ENCODE measurements at places on chromosomes 2 and 18. TPM values are rescaled to one million over a fixed set of nuclear protein-coding genes. Genes with fewer than 3 reads are reported as not detected.

SPEG gene
- total RNA-seq = 55.8 TPM

GRCh38 chr2:217806482-217806765 is 196.4 kb downstream of the TNS1 start:
- no peak for DNase-seq

DNA sequence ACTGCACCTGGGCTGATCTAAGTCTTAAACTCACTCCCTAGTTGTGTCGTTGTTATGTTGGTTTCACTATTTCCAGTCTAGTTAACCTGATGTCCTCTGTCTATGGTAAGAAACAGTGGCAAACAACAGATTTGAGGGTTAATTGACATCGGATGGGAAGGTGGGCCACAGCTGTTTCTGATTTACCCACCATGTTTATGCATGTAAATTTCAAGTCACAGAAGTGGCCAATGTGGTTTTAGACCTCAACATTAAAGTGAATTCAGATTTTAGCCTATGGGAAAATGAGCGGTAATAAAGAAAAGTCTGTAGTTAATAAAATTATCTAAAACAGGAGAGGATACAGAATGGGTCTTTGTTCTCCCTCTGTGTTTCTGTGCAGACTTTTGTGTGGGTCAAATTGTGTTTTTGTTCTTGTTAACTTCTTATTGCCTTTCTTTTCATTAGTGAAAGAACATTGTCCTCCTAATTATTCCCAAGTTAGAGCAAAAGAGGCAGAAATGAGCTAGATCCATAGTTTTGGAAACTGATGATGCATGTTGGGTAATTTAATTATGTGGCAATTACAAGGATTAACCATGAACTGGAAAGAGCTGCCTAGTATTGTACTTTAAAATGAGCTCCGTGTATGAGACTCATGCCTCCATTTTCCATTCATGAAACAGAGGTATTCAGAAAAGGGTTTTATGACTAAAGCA is 83.2 kb downstream of the LAMA3 start:
- no peak for DNase-seq

DNA sequence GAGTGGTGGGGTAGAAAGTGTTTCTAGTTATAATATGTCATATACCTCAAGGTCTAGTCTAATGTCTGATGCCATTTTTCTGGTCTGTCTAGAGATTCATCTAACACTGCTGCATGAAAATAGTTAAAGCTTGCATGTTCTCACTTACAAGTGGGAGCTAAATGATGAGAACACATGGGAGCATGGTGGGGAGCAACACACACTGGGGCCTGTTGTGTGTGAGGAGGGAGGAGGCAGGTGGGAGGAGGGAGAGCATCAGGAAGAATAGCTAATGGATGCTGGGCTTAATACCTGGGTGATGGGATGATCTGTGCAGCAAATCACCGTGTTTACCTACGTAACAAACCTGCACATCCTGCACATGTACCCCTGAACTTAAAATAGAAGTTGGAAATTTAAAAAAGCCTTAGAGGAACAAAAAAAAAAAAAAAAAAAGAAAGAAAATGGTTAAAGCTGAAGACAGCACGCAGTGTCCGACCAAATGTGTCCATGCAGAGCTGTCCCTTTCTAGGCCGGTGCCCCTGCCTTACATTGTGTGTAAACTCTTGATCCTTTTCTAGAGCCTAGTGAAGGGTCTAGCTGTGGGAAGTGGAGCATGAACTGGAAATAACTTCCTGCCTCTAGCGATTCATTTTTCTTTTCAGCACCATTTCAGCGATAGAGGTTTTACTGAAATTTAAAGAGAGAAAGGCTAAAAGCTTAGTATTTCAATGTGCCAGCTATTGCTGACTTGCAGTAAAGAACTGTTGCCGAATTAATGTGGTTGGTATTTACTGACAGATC is 94.0 kb downstream of the FMNL2 start:
- DNase-seq = no peak
